ENCODE measurements at places on chromosomes 5 and 9.

GRCh38 chr9:135926402-135927194 lies 19.3 kb upstream of the CAMSAP1 start:
- DNase-seq = peak; percentile 94

DNA sequence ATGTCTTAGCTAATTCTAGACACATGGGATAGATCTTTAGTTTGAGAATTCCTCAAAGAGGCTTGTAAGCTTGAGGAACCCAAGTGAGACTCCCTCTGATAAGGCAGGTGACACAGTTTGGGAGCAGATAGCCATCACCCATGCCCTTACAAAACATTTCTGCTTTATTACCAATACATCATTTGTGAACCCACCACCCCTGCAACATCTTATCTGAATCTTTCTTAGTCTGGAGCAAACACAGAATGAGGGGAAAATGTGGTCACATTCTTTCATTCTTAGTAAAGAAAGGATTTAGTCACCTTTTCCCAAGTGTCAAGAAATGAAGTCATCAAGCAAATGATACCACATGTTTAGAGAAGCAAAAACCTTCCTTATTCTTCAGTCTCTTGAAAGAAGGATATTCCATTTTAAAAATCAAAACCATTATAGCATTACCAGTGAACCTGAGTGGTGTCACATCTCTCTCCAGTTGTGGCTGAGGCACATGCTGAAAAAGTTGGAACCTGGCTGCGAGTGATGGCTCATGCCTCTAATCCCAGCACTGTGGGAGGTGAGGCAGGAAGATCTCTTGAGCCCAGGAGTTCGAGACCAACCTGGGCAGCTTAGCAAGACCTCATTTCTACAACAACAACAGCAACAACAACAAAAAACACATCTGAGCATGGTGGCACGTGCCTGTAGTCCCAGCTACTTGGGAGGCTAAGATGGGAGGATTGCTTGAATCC lies 65.9 kb downstream of the PRKACG start:
- no peak for DNase-seq

DNA sequence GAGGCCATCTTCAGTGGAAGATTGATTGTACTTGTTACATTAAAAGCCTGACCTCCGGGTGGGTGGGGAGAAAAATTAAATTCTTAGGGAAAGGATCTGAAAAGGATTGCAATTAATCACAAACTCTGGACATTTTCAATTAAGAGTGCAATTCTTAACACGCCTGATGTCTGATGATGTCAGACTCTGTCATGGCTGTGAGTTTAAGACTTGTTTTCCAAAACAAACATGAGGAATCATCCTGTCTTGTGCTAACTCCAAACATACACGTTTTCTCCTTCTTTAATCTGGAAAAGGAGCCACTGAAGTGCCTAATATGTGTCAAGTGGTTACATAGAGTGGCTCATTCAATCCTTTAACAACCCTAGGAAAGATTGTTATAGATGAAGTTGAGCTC lies 60.4 kb upstream of the SMIM23 start:
- DNase-seq = no peak

- DNase-seq = no peak
These were observed 39.7 kb upstream of the SHC3 start for GRCh38 chr9:89218040-89218928.

GRCh38 chr5:57537811-57538210 lies 55.2 kb upstream of the ACTBL2 start:
- no peak for DNase-seq

DNA sequence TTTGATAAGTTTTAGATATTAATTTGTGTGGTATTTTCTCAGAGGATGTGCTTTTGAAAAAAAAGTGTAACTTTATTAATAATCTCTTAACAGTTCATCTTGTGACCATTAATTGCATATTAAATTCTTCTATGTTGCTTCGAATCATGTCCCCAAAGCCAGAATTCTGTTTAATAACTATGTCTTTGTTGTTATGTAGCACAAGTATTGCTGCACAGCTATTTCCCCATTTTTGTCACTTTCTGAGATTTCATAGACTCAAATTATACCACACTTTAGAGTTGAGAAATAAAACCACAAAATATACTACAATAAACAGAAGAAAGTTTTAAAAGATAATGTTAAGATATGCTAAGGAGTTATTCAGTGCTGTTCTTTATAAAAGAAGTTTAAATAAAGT lies 2.8 kb downstream of the MEF2C start:
- DNase-seq = no peak

- peak; percentile 55 for DNase-seq
These were observed 1999.3 kb upstream of the CDH9 start for GRCh38 chr5:29037716-29038115.

DNA sequence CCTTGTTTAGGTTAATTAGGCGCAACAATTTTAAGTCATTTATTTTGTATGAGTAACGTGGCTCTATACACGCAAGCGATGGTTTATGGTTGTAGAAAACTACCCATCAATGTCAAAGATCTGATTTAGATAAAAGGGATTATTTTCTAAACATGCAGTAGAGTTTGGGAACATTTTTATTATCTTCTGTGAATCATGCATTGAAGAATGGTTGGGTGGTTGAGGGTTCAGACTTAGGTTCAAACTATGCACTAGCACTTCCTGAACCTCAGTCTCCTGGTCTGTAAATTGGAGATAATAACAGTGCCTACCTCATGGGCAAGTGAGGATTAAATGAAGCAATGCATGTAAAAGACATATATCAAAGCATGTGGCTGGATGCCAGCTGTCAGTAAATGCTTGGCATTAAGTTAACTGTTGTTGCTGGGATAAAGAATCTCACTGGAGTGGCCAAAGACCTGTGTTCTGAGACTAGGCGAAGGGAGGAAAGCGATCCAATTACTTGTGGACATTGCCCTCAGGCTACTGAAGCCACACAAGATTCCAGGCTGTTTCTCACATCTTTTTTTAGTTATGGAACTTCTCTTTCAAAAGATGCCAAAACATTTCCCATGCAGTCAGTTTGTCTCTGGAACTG lies 1.1 kb upstream of the OTULINL start:
- peak; percentile 86 for DNase-seq

DNA sequence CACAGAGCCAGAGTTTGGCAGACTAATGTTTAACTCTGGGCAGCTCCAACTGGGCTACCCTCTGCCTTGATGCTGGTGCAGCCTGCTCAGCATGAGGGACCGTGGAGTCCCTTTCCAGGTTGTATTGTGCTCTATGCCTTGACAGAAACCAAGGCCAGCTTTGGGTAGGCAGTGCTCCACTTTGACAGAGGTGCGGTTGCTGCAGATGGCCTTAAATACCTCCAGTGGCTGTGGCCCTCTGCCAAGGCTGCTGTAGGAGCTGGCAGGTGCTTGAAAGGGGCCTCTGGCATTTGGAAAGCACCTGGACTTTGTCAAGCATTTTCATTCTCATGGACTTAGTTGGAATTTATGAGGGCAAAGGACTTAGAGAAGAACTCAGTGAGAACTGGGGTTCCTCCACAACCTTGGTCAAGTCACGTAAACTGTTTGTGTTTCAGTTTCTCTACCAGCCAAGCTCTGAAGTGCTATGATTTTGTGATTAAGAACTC lies 249.7 kb upstream of the ZNF462 start:
- no peak for DNase-seq

DNA sequence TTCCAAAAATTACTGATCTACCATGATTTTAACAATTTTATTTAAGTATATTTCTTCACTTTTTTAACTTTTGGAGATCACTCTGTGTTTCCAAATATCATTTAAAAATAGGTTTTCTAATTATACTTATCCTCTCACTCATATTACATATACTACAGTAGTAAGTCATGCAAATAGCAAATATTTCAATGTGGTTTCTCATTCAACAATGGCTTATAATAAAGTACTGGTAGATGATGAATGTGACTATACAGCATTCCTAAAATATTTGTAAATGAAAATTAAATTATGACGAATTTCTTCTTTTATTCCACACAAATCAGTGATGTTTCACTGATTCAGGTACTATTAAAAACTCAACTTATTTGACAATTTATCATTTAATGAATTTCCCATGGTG lies 176.3 kb upstream of the MEF2C start:
- DNase-seq = no peak

DNA sequence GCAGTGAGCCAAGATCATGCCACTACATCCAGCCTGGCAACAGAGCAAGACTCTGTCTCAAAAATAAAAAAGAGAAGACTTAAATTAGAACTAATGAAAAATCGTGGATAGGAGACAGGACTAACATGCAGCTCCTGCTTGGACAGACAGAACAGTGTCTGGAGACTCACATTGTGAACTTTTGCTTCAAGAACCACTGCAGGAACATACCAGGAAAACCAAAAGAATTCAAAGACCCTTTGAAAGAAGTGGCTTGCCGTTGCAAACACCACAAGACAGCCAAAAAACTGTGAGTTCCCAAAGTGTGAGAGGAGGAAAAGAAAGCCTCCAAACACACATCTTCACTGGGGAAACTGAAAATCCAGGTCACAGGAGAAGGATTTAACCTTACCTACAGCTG lies 48.8 kb upstream of the SNAPC3 start:
- DNase-seq = no peak

DNA sequence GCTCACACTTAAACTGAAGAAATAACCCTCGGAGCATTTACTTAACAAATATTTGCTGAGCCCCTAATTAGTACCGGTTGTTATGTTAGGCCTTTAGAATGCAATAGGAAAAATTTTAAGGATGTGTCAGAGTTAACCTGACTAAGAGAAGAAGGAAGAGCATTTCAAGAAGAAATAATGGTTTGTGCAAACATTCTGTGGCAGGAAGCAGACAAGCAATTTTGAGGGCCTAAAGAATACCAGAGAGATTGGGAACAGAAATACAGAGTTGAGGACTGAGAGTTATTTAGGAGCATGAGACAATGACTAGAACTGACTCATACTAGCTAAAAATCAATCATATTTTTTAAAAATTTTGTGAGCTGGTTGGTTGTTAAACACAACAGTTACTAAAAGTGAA lies 218.8 kb downstream of the PRR16 start:
- DNase-seq = no peak

DNA sequence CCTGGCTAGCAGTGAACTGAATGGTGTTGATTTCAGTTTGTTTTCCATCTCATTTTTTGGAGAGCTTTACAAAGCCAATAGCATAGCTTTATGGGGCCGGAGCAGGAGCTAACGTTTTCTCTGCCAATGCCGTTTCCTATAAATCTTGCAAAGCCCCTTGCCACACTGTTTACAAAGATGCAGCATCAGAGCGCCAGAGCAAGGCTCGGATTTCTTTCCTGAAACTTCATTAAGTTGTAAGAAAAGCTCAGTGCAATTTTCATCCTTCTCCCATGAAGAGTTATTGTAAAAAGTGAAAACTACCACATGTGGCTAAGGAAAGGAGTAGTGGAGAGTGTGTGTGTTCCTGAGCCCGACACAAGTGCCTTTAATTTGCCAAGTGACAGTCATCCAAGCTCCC lies 178.2 kb upstream of the GDNF start:
- no peak for DNase-seq

DNA sequence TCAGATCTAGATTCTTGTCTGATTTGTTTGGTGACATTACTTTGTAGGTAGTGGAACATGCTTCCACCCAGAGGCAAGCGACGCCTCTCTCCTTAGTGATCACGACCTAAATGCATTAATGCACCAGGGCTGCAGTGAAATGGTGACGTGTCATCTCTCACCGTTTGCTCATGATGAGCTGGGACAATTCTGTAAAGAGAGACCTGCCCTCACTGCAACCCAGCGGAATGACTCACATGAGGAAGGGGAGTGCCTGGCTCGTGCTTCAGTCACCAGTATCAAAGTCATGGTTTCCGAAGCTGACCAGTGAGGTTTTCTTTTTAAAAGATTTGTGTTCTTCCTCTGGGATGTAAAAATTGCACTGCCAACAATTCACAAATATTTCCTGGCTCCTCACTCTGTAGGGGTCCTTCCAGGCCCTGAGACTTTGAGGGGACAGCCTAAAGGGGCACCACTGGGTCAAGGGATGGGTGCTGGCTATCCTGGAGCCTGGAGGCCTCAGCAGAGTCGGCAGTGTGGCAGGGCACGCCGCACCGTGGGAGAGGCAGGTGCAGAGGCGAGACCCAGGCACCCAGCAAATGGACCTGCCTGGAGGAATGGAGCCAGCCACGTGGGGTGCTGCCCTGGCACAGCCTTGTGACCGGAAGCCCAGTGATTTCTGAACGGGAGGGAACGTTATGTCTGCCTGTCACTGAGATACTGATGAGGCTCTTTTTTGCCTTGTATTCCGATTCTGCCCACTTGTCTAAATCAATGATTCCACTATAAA lies 17.3 kb downstream of the QSOX2 start:
- peak; percentile 78 for DNase-seq

All from MCF 10A (cell line).